Stimulated activated CD4-positive, alpha-beta T cell treated with anti-CD3 and anti-CD28 coated beads, Interleukin-15, amount 100 ng/mL, for 1 hour (primary cell): ENCODE measurements at places on chromosomes 2 and 18.

- DNase-seq, result no peak
These were observed 912 bp upstream of the LAPTM4A start for GRCh38 chr2:20052229-20052851.

- no peak for DNase-seq
These were observed 117.4 kb upstream of the CHRNA1 start for GRCh38 chr2:174881678-174882077.

GRCh38 chr18:45012286-45012685 lies 331.6 kb downstream of the SETBP1 start:
- DNase-seq, result no peak

DNA sequence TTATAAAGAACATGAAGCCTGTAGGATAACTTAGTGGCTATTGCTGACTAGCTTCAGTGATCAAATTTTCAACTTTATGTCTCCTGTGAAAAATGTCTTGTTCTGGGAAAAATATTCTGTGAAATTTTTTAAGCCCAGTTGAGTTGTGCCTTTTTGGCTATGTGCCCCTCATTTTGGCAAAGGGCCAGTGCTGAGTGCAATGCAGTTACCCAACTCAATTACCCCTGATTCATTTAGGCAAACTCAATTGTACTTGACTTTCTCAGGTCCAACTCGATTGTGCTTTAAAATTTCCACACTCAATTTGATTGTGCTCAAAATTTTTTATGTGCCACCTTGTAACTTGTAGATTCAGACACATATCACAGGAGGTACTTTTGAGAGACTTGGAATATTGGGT lies 548.8 kb upstream of the NRP2 start:
- DNase-seq, result no peak

DNA sequence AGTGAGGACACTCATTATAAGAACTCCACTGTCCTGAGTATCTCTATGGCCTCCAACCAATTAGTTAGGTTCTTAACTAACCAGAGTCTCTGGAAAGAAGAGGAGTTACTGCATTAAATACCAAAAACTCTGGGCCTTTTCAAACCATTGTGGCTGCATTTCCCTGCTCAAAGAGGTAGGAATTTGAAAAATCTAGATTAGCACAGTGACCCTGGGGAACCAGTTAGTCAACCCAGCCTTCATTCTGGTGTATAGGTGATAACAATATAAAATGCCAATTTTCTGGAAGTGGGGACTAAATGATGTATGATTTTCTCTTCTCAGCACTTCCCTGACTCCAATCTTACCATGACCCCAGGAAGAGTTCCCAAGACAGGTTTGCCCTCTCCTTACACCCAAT lies 287.8 kb upstream of the SETBP1 start:
- no peak for DNase-seq

GRCh38 chr2:172905937-172906811 lies 169.5 kb upstream of the MAP3K20 start:
- DNase-seq, result no peak

GRCh38 chr18:61833978-61834377 lies 58.8 kb downstream of the RNF152 start:
- no peak for DNase-seq

- DNase-seq, result no peak
These were observed 593.2 kb upstream of the ZNF804A start for GRCh38 chr2:184004948-184005672.

DNA sequence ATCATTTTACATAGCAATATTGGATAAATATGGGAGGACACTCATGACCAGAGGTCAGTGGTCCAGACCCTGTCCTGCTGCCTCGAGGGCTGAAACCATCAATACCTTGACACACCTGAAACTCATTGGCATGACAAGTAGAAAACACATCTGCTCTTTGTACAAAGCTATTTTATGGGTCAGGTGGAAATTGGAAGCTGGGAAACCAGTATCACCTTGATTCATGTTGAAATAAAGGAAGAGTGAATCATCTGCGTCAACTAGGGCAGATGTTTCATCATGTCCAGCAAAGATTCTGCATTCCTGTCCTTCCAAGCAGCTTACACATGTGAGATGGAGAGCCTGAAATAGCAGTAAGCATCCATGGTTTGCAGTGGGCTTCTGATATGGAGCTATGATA lies 80.0 kb upstream of the ERBB4 start:
- DNase-seq, result no peak

DNA sequence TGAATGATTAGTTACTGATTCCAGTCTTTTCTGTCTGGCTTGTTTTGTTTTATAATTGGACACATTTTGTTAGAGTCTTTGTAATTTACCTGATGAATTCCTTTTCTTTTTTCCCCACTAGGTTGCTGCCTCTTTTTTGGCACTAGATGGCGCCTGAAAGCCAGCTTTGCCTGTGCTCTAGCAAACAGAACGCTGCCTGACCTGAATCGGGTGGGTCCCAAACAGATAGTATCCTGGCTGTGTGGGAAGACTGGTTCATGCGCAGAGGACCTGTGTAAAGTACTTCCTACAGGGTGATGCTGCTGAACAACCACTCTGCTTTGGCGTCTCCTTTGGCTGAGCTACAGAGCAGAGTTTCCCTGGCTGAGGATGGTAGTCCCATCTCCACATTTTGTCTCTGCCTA lies 288.2 kb downstream of the IKZF2 start:
- DNase-seq, result no peak

DNA sequence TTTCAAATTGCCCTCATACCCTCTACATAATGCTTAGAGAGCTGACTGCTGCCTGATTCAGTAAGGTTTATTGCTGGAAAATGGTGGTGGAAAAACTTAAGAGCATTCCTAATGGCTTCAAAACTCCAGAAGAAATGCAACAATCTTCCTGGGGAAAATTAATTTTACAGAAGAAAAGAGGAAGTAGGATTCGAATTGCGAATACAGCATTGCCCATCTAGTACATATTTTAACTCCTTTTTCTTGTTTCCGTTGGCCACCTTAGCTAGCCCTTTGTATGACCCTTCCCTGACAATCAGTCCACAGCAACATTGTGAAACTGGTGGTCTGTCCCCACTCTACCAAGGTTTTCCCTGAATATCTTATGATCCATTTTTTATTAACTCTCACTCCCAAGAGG lies 224.7 kb downstream of the MTX2 start:
- DNase-seq, result no peak

- no peak for DNase-seq
These were observed 8.0 kb downstream of the ME2 start for GRCh38 chr18:50886929-50887328.

DNA sequence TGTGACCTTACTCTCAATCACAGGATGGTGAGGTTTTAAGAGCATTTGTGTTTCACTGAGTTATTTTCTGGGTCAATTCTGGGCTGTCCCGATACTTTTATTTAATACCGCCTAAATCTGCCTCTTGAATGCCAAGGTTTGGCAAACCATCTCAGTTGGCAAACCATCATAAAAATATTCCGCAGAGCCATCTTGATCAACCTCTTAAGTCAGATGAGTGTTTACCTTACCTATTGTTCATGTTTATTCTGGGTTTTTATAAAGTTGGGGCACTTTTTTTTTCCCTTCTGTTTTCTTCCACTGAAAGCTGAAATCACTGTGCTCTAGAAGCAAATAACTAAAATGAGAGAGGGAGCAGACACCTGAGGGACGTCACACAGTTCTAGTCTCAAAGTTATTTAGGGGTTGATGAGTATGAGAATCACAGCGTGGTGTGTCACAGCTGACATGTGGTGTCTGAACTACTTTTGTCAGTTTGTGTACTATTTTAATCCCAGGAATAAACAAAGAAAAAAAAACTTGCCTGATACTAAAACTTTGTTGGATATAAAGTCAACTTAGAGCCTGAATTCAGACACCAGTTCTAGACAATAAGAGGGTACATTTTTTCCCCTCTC lies 48.6 kb downstream of the ETAA1 start:
- DNase-seq, result no peak

- no peak for DNase-seq
These were observed 308.4 kb downstream of the ZNF804A start for GRCh38 chr2:184906709-184907108.

- DNase-seq, result no peak
These were observed 820.4 kb downstream of the GALR1 start for GRCh38 chr18:78069784-78070664.

DNA sequence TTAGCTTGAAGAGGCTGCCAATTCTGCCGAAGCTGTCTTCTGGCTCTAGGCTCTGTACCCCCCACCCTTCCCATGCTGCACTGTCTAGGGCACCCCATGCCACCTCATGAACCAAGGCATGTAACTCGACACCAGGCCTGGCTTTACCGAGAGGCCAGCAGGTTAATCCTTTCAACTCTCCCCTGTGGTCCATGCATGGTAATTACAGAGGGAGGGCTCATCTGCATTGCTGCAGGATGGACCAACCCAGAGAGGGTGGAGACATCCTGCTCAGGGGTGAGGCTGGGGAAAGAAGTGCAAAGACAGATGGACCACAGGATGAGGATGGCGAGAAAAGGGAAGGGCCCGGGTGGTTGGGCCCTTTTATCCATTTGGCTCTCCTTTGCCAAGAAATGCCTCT lies 65.8 kb downstream of the KCTD1 start:
- no peak for DNase-seq

DNA sequence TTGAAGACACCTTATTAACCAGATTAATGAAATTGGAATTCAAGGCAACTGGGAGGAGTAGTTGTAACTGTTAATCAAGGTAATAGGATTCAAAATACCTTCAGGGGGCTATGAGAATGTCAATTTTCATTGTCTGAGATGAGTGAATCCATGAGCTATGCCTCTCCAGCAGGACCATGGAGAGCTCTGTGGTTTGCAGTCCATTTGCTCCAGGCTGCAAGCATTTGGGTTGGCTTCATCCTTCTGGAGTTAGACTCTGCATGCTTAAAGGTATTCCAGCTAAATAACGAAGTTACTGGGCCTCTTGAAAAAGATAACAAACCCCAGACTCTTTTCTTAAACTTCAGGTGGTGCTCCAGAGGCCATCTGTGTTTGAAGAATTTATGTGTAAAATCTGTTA lies 207.1 kb upstream of the SLC8A1 start:
- DNase-seq, result no peak

DNA sequence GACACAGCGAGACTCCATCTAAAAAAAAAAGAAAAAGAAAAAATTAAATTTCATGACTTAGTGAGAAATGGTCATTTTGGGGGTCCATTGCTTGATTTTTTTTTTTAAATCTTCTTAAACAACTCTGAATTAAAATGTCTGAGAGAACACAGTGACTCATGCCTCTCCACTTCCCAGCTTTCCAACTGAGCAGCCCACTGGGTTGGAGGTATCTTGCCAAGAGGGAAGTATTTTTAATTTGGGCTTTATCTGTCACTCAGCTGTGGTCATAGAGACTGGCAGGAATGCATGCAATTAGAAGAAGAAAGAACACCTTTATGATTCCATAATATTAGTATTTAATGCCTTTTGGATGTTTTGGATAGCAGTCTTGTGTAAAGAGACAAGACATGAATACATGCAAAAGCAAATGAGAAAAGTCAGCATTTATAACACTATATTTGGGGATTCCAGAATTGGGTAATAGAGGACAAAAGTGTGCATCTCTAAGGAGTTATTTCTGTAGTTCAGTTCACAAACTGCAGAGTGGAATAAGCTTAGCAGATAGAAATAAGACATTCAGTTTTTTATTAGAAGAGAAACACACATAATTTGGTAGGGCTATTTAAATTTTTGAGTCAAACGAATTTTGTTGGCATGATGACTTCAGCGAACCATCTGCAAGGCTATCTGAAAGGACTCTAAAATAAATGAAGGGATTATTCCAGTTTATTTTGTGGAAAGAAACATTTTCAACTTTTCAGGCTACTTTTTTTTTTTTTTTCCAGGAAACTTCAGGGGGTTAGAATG lies 254.8 kb downstream of the TGIF1 start:
- DNase-seq, result no peak

GRCh38 chr2:117686699-117687098 lies 127.8 kb upstream of the DDX18 start:
- DNase-seq, result no peak

DNA sequence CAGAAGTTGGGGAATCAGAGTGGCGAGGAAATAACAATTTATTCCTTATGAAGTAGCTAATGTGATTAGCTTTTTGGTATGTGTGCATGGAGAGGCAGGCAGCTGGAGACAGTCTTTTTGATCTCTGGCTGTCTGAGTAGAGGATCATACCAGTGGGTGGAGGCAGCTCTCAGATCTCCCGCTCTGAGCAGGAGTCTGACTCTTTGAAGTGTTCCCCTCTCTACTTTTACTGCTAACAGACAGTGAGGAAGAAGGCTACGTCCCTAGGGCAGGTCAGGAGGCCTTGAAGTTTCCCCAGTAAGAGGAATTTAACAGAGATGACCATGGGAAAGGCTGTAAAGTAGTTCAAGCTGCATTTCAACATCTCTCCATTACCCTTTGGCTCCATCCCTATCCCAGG lies 111.9 kb upstream of the REG3A start:
- DNase-seq, result no peak

- no peak for DNase-seq
These were observed 15.1 kb downstream of the ALLC start for GRCh38 chr2:3672861-3673678.

DNA sequence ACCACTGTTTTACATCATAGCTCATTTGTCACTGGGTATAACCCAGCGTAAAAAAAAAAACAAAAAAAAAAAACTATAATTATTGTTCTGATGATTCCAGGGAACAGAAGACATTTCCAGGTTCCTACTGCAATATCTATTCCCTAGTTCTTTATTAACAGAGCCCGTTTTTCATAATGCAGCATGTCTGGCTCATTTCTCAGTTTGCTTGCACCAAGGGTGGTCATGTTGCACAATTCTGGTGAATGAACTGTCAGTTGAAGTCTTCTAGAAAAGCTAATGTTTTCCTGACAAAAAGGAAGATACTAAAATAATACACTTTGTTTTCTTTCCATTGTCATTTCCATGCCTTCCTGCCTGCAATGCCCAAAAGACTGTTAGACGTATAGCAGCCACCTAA lies 180.1 kb downstream of the RDH14 start:
- DNase-seq, result no peak

GRCh38 chr18:3088449-3088848 lies 75.5 kb upstream of the LPIN2 start:
- no peak for DNase-seq

GRCh38 chr18:27966881-27967280 lies 210.0 kb downstream of the CDH2 start:
- DNase-seq, result no peak

GRCh38 chr2:155033652-155034051 lies 335.2 kb downstream of the KCNJ3 start:
- no peak for DNase-seq

DNA sequence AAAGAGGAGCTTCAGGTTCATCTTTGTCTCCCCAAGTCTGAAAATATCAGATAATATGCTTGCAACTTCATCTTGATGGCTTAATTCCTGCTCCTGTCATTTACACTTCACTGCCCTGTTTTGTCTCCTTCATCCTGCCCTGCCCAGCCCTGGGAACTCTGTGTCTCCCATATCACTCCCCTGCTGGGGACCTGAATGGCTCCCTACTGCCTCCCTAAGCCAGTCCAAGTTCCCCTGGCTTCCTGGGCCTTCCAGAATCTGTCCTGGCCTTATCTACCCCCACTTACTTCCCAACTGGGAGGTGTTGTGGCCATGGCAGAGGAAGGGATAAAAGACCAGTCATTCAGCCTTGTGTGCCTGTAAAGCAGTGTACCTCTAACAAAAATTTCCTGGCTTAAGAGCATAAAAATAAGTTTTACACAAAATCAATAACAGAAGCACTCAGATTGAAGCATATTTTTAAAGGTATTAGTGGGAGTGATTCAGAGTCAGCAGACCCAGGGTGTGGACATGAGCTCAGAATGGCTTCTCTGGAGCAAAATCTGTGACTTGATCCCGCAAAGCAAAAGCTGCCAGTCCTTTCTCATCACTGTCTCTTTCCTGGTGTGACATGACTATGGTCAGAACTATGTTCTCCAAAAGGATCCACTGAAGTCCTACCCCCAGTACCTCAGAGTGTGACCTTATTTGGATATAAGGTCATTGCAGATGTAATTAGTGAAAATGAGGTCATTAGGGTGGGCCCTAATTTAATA lies 59.1 kb downstream of the INO80C start:
- no peak for DNase-seq
